ENCODE measurements at places on chromosomes 16 and 17. TPM values are rescaled to one million over a fixed set of nuclear protein-coding genes. Genes with fewer than 3 reads are reported as not detected.

The KRT39 gene
- total RNA-seq = not detected

The RGS9 gene
- total RNA-seq = 19.7 TPM

The SPIRE2 gene
- 0.95 TPM for total RNA-seq

The CPHXL gene
- total RNA-seq = not detected

The CMTM1 gene
- 1.9 TPM for total RNA-seq

The CACNG3 gene
- not detected for total RNA-seq
